Inflammatory macrophage treated with lipopolysaccharide for 1 hour (primary cell): ENCODE measurements at places on chromosomes 11 and 22.
A peak's percentile ranks its signal among the peaks of the same experiment; 100 is the strongest.

DNA sequence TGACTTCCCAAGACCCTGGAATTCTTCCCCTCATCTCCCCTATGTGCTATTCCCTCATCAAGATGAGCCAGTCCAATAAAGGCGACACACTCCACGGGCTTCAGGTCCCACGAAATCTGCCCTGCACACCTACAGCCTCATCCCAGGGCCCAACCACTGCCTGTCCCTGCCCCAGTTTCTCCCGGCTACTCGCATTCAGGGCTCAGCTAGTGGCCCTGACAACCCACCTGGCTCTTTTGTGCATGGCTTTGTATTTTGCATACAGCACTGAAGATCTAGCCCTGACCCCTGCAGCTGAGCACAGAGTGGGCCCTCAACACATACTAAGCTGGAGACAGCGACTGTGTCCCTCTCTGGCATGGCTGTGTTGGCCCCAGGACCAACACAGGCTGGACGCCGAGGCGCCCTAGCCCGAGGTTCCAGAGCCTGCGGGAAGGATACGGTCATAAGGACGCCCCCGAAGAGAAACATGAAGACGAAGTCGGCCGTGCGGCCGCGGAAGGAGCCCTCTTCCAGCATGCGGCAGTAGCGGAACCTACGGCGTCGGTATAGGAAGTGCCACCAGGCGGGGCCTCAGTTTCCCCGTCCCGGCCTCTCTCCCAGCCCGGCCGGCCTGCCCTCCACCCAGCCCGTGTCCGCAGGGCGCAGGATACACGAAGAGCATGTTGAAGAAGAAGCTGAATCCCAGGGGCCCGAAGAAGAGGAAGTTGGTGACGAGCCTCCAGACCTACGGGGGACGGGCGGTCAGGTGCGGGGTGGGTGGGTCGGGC is 710 bp downstream of the DERL3 start:
- DNase-seq, result no peak

- no peak for DNase-seq
These were observed 267.2 kb upstream of the SYN3 start for GRCh38 chr22:33325232-33326004.

- DNase-seq, result no peak
These were observed 32.2 kb upstream of the OR4B1 start for GRCh38 chr11:48184452-48184851.

GRCh38 chr11:105577641-105578040 is 32.2 kb upstream of the GRIA4 start:
- DNase-seq, result no peak

DNA sequence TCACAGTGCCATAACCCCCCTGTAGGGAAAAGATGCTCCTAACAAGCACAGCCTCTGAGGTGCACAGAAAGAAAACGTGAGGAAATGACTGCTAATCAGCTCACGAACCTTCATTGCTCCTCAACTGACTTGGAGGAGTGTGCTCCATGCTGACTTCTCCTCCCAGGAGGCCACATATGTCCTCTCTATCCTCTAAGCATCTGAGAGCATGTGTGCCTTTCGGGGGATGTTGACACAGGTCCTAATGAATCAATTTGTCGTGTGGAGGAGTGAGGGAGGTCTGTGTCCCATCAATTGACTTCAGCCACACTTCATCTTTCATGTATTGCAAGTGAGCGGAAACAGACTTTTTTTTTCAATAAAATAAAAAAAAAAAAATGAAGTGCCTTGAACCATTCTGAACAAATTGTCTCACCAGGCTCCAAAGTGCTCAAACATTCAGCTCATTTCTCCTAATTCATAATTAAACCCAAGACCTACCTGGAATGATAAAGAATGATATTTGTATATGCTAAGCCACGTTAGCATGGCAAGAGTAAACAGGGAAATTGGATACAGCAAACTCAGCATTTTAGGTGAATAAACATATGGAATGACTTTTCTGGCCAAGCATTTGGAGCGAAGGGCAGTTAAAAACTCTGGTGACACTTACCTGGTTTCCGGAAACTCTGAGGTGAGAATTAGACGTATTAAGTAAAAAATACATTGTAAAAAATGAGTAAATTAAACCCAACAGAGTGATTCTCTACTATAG is 317.6 kb upstream of the FAT3 start:
- no peak for DNase-seq

- DNase-seq, result no peak
These were observed 10.9 kb upstream of the SC5D start for GRCh38 chr11:121281698-121282097.

DNA sequence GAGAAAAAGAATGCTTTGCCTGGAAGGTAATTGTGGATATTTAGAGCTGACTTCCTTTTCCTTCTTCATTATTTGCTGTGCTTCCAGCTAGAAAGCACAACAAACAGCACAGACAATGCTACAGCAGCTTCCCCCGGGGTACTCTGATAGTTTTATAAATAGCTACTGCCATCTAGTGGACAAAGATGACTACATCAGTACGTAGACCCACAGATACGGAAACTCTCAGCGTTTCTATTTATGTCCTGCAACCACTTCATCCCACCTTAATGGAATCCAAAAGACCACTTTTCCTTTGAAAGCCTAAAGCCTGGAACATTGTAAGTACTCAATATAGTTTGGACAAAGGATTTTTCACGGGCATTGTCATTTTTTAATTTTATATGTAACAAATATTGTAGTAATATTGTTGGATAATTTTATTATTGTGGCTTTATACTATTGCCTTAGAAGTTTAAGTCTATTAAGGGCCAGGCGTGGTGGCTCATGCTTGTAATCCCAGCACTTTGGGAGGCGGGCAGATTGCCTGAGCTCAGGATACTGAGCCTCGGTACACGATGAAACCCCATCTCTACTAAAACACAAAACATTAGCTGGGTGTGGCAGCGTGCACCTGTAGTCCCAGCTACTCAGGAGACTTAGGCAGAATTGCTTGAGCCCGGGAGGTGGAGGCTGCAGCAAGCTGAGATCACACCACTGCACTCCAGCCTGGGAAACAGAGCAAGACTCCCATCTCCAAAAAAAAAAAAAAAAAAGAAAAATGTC is 7.5 kb downstream of the HSPA8 start:
- peak; percentile 54 for DNase-seq

DNA sequence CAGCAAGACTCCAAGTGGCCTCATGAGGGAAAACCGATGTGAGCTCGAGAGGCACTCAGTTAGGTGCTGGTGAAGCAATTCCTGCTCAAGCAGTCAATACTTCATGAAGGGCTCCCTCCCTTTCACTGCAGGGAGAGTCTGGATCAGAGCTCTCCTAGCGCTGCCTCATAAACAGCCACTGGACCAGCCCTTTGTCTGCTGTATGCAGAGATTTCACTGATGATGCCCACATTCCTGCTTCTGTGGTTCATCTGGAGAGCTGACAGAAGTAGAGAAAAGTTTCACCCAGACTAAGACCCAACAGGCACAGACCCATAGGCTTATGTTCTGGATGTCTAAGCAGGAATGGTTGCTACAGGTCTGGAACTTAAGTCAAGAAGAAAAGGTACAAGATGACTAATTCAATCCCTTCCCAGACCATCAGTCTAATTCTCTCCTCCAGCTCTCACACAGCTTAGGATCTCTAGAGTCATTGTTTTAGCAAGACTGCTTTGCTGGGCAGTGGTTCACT is 4.0 kb downstream of the UCP2 start:
- DNase-seq, result no peak

- no peak for DNase-seq
These were observed 460.9 kb upstream of the KIRREL3 start for GRCh38 chr11:127461241-127462064.

GRCh38 chr11:65851083-65851579 is 6.8 kb downstream of the CFL1 start:
- DNase-seq, result peak; percentile 24

DNA sequence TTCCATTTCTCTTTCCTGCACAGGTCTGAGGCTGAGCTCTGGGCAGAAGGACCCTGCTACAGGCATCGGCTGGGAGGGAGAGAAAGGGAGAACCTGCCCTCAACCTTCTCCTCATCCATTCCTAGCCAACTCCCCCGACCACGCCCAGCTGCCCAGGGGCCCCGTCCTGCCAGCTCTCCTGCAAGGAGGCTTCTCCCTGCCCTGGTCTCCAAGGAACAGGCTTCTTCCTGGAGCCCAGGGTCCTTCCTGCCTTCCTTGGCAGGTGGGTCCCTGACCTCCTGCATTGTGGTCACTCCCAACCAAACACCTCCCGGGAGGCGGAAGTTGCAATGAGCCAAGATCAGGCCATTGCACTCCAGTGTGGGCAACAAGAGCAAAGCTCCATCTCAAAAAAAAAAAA is 12.5 kb upstream of the HMOX1 start:
- no peak for DNase-seq

GRCh38 chr11:120894202-120894985 is 129.5 kb upstream of the TBCEL start:
- DNase-seq, result no peak

DNA sequence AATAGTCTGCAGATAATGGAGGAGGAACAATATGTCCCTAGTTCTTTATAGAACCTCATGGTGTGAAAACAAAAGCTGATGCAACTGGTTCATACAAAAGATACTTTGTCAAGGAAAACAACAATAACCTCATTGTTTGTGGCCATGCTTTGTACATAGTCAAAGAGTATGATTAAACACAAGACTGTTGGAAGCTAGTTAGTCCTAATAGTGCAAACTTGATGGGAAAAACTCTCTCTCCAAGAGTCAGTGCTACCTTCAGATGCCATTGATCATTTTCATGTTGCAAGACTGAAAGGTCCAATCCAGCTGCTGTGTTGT is 20.1 kb upstream of the PLAAT2 start:
- no peak for DNase-seq

DNA sequence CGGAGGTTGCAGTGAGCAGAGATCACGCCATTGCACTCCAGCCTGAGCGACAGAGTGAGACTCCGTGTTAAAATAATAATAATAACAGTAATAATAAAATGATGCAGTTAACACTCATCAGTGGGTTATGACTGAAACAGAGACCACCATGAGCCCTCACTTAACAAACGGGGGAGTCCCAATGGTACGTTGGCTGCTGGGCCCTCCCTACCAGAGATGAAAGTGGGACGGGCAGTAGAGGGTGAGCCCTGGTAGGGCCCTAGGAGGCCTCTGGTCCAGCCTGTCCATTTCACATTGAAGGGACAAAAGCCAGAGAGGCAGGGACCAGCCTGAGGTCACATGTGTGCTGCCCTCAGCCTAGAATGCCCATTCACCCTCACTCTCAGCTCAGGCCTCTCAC is 13.7 kb upstream of the KIAA0930 start:
- no peak for DNase-seq

- no peak for DNase-seq
These were observed 68.5 kb upstream of the PITPNB start for GRCh38 chr22:27987557-27987956.

DNA sequence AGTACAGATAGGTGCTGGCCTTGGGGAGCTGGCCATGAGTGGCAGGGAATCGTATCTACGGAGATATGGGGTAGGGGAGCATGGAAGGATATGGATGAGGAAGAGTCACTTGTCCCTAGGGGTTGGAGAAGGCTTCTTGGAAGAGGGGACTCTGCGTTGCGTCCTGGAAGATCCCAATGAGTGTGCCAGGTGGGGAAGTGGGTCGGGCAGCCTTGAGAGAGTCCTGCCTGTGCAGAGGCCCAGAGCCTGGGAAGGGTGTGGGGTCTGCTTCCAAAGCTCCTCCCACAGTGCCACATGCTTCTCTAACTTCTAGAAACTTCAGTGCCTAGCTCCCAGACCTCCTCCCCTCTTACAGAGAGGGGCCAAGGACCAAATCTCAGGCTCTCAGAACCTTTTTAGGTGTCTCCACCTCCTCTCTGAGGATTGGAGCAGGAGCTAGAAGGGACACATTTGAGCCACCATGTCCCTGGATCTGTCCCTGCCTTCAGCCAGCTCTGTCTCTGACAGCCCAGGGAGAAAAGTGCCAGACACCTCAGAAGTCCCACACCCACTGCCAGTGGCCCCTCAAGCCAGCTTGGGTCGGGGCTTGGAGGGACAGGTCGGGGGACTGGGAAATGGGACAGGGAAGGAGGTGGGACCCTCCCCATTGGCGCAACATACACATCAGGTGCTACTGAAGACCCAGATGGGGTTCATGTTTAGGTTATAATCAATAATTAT is 11.0 kb downstream of the RHBDD3 start:
- DNase-seq, result no peak

GRCh38 chr11:8107642-8108041 is 26.6 kb downstream of the TUB start:
- DNase-seq, result no peak

DNA sequence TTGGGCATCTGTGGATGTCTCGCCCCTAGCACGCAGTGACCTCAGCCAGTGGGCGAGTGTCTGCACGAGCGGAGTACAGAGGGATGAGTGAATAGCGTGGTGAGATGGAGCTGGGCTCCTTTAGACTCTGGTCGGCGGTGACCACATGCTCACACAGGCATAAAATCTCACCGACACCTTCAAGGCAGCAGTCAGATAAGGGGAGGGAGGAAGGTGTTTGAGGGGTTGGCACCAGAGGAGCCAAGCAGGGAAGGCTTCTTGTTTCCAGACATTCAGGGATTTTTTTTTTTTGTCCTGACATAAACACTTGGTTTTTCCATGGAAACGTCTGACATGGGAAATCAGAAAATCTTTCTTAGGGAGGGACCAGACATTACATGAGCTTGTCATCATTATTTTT is 35.8 kb downstream of the GRIK4 start:
- DNase-seq, result no peak

DNA sequence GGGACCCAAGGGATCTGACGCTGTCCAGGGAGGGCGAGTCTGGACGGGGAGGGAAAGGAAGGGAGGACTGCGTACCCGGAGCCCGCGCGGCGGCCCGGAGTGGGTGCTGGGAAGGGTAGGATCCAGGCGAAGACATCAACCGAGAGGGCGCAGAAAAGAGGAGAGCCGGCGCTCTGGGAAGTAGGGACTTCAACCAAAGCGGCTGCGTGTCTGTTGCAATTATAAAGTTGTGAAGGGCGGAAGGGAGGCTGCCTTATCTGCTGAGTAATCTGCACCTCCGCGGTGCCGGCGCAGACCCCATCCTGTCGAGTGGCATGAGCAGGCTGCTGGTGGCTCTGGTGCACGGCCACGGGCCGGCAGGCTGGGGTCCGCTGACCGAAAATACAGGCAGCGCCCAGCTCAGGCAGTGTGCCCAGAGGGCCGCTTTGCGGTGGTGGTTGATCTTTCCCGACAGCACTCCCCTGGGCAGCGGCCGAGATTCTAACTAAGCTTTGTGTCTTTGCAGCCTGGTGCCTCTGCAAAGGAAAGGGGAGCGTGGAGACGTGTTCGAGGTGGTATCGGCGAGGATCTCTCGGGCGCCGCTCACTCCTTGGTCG is 978 bp downstream of the C11orf87 start:
- DNase-seq, result no peak

GRCh38 chr11:94741022-94741679 is 27.0 kb upstream of the AMOTL1 start:
- no peak for DNase-seq

- no peak for DNase-seq
These were observed 21.2 kb downstream of the MS4A4E start for GRCh38 chr11:60221692-60222091.

GRCh38 chr11:8040921-8041285 is 40.1 kb upstream of the TUB start:
- DNase-seq, result no peak

DNA sequence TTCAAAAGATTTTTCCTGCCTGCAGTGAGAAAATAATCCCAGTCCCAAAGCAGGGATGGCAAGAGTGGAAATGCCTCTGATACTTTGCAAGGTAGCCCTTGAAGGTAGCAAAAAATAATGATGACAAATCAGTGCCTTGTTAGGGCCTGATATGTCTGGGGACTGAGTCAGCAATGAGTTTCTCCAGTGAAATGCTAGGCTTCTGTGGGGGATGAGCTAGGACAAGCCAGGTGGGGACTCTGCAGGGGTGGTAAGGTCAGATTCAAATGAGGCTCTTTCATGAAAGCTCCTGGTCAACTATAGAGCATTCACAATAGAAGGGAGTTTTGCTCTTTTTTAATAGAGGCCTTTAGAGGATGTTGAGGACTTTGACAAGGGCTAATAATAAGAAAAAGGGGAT is 77.7 kb downstream of the ME3 start:
- DNase-seq, result no peak
